ENCODE measurements at places on chromosomes 1 and 21.

- DNase-seq: peak; percentile 83
Observed at GRCh38 chr21:44931137-44931500, 8.7 kb upstream of the SLX9 start.

- DNase-seq: no peak
Observed at GRCh38 chr1:40890771-40891170, 28.6 kb upstream of the CITED4 start.

GRCh38 chr1:59025898-59026426 lies 242.1 kb upstream of the JUN start:
- DNase-seq: peak; percentile 62

GRCh38 chr21:40200126-40200525 lies 332.9 kb downstream of the PCP4 start:
- DNase-seq: no peak

DNA sequence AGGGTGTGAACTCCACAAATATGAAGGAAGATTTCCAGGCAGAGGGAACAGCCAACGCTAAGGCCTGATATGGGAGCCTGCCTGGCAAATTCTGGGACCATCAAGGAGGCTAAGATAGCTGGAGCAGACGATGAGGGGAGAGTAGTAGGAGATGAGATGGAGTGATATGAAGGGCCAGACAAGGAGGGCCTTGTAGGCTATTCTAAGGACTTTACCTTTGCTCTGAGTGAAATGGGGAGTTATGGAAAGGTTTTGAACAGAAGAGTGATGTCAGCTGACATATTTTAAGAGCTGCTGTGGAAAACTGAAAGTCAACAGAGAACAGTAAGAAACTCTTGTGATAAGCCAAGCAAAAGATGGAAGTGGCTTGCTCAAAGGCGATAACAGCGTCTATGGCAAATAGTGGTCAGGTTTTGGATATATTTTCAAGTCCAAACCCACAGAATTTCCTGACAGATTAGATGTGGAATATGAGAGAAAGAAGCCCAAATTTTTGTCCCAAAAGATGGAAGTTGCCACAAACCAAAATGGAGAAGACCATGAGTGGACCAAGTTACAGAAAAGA lies 2.1 kb upstream of the TP53BP2 start:
- DNase-seq: no peak

- no peak for DNase-seq
Observed at GRCh38 chr1:53718443-53718842, 20.5 kb downstream of the GLIS1 start.

DNA sequence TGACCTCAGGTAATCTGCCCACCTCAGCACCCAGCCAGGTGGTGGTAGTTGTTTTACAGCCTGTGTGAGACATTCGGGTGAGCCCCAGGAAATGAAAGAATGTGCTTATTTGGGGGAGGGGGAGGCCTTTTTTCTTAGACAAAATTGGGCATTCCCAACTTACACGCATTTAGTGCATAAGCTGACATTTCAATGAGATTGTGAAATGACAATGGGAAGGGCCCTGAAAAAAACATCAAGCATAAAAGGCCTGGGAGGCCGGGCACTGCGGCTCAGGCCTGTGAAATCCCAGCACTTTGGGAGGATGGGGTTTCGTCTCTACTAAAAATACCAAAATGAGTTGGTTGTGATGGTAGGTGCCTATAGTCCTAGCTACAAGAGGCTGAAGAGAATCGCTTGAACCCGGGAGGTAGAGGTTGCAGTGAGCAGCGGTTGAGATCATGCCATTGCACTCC lies 5.0 kb downstream of the GAS5 start:
- no peak for DNase-seq

DNA sequence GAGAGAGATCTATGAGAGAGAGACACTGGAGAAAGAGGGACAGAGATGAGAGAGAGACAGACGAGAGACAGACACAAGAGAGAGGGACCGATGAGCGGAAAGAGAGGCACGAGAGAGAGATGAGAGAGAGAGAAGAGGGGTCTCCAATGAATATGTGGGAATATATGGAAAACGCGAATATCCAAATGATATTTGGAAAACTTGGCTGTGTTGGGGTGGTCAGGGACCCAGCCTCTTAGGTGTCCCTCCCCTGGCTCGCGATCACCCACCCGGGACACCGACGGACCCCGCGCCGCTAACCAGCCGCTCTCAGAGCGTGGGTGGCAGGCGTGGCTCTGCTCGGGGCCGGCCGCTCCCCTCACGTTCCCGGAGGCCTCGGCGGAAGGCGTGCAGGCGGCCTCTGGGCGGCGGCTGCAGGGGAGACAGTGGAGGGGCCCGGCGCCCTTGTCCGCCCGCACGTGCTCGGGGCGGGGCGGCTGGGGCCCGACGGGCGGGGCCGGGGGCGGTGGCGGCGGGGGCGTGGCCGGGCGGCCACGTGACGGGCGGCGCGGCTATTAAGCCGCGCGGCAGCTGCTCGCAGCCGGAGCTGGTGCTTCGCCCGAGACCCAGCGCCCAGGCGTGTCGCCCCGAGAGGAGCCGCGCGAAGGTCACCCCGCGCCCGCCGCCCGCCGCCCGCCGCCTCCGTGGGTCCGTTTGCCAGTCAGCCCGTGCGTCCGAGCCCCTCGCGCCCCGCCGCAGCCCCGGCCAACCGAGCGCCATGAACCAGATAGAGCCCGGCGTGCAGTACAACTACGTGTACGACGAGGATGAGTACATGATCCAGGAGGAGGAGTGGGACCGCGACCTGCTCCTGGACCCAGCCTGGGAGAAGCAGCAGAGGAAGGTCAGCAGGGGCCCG lies at the start of gene ACTN2:
TSS of gene ACTN2 (plus strand) at position 583 of the 898 bp plus-strand sequence. CDS start at position 758, 175 bp downstream.
- peak; percentile 31 for DNase-seq

- DNase-seq: no peak
Observed at GRCh38 chr1:112603541-112603940, 15.4 kb downstream of the ST7L start.

GRCh38 chr1:198517623-198518199 lies 22.8 kb downstream of the ATP6V1G3 start:
- DNase-seq: no peak

- DNase-seq: no peak
Observed at GRCh38 chr1:52477876-52478275, 73.5 kb downstream of the PRPF38A start.

DNA sequence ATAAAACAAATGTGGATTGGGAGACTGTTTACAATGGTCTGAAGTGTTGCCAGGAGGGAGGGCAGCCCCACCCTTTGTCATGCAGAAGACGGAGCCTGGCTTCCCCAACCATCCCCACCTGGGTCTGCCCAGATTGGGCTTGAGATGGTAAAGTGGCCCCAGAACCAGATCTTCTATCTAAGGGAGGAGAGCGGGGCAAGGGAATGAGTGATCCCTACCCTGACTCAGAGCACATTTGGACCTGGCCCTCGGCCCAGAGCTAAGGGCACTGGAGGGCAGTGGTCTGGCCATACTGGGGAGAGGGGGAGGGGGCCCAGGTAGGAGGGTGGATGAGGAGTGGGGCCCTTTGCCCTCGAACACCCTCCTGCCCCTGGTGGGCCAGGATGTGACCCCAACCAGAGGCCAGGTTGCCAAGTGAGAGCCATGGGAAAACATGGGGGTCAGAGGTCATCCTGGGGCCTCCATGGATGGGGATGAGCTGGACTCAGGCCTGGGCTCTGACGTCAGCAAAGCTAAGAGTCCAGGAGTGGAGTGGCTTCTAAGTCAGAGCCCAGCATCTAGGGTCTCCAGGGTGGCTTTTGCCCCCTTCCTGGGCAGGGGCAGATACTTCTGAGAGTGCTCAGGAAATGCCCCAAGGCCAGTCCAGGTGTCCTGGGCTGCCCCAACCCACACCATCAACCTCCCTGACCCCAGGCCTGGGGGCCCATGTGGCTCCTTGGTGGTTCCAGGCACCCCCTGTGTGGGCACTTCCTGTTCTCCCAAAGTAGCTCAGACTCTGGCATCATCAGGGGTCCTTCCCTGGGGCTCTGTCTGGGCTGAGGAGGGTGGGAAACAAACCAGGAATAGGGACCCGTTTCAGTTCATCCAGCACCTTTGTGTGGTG lies 1.6 kb upstream of the LEFTY1 start:
- DNase-seq: no peak

DNA sequence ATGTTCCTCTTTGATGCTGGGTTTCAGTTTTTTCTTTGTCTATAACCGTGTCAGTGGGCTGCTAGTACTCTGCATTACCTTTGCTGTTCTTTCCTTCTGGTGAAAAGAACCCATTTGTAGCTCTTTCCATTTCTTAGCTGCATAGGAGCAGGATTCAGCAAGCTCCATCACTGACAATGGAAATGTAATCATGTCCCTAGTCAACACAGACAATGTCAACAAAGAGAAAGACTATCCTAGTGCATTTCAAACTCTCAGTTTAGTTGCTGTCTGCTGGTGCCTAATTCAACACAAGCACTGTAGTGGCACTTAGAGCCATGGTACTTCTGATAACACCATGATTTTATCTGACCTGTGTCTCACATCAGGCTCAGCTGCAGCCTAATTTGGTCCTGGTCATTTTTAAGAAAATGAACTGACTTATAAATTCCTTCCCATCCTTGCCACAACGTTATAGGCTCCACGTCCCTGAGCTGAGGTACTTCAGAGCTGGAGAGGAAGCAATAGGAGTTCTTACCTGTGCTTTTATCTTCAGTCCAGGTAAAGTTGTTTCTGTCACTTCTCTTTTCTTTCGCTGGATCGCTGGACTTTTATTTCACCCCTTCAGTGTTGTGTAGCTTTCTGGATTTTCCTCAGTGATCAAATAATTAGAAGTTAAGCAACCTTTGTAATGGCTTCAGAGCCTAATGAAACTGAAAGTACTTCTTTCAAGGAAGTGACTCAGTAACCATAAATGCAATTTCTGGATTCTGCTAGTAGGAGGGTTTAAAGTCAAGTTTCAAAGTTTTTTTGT lies at the start of gene GBP3:
TSS of gene GBP3 (minus strand) at position 700 of the 793 bp plus-strand sequence. CDS start 2,145 bp downstream, outside the sequence.
- peak; percentile 68 for DNase-seq

Data from fibroblast of skin of right quadriceps (primary cell).